ENCODE measurements at places on chromosomes 5 and 9.

DNA sequence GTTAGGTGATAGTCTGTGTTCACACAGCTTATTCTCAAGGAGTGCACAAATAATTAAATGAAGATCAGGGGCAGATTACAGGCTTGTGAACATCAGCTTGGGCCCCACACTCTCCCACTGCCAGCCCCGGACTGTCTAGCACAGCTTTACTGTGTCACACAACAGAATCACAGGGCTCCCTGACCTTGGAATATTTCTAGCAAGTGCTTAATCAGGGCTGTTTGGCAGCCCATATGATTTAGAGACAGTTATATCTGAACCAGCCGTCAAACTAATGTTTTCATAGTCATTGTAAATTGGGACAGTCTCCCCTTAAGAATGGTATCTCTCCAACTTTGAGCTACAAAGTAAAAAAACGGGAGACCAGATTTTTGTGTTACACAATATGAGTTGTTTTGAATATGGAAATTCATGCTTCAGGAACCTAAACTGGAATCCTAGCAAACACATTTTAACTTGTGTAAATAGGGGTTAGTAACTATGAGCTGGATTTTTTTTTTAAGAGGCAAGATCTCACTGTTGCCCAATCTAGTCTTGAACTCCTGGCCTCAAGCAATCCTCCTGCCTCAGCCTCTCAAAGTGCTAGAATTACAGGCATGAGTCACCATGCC lies 517.6 kb downstream of the BNC2 start:
- DNase-seq = no peak

DNA sequence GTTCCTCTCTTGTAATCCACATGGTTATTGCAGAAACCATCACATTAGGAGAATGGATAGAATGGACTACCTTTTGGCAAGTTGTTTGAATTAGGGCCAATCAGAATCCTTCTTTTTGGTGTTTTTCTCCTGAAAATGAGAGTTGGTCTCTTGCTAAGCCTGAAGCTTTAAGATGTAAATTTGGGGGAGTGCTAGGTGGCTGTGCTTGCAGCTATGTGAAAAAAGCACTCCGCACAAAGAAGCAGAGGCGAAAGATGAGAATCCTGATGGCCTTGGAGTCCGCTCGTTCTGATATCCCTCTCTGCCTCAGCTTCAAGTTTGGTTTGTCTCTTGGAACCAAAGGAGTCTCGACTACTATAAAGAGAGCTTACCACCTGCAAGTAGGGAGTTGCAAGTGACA lies 63.6 kb downstream of the INIP start:
- DNase-seq = no peak

- peak; percentile 44 for DNase-seq
These were observed 6.6 kb upstream of the FAM151B start for GRCh38 chr5:80481019-80481893.

GRCh38 chr5:168867241-168867640 lies 288.1 kb upstream of the PANK3 start:
- no peak for DNase-seq

GRCh38 chr5:12947379-12947778 lies 997.1 kb downstream of the DNAH5 start:
- DNase-seq = no peak

- peak; percentile 33 for DNase-seq
These were observed 3.6 kb upstream of the B4GALT1 start for GRCh38 chr9:33170464-33171415.

GRCh38 chr5:151952238-151952637 lies 27.6 kb upstream of the GLRA1 start:
- no peak for DNase-seq

GRCh38 chr5:5014586-5015235 lies 125.4 kb upstream of the ADAMTS16 start:
- DNase-seq = no peak

DNA sequence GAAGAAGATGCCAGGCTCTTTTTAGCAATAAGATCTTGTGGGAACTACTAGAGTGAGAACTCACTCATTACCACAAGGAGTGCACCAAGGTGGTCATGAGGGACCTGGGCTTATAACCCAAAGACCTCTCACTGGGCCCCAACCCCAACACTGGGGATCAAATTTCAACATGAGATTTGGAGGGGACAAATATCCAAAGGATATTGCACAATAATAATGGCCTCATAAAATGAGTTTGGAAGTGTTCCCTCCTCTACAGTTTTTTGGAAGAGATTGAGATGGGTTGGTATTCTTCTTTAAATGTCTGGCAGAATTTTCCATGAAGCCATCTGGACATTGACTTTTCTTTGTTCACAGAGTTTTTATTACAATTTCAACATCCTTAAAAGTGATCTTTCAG lies 38.0 kb upstream of the FAM120A start:
- DNase-seq = no peak

GRCh38 chr9:87282538-87282937 lies 215.1 kb upstream of the DAPK1 start:
- no peak for DNase-seq

- DNase-seq = no peak
These were observed 543.7 kb upstream of the TLE4 start for GRCh38 chr9:79028101-79028500.

GRCh38 chr9:87199278-87199677 lies 252.0 kb upstream of the GAS1 start:
- DNase-seq = no peak

DNA sequence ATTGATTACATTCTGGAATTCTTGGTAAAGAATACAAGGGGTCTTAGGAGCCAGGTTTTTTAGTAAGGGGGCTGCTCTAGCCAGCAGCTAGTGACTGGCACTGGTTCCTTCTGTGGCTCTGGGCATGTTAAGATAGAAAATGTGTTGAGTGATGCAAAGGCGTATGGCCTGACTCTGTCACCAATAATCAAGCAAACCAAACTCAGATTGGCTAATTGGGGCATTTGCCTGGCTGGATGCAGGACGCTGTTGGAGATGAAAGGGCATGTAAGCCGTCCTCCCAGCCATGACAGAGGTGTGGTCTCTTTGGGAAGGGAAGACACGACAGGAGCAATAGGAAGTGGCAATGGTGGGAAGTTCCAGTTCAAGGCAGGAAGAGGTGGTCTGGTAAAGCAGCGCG lies 87.6 kb upstream of the CTSL start:
- no peak for DNase-seq

DNA sequence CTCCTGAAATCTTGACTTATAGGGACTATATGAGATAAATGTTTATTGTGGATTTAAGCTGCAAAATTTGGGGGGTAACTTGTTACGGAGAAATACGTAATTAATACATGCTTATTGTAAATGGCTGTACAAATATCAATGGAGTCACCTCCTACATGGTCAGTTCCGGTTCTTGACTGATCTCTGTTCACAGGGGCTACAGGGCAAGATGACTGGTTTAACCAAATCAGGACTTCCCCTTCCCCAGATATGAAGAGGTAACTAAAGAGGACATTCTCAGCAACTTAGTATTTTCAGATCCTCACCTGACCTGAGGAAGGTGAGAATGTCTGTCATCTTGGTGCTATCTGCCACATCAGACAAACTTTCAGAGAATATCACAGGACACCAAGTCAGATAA lies 54.7 kb downstream of the PTCD2 start:
- DNase-seq = no peak

- DNase-seq = no peak
These were observed 147.4 kb downstream of the ACTBL2 start for GRCh38 chr5:57335092-57335660.

- DNase-seq = peak; percentile 89
These were observed 277.0 kb downstream of the SMARCA2 start for GRCh38 chr9:2291980-2292704.

GRCh38 chr5:68953231-68953874 lies 140.5 kb upstream of the SLC30A5 start:
- DNase-seq = no peak

DNA sequence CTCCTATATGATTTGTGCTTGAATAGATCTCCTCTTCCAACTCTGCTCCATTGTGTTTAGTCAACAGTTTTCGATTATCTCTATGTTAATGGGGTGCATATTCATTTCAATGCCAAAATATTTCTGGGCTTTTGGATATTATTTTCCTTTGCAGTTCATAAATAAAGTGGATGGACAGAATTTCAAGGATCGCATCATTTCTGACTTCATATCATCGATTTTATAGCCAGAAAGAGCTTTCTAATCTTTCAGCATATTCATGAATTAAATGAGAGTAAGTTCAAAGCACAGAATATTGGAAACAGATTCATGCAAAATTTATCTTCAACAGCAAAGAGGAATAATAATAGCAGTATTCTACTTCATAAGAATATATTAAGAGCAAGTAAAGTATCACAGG lies 60.0 kb upstream of the MINAR2 start:
- no peak for DNase-seq

DNA sequence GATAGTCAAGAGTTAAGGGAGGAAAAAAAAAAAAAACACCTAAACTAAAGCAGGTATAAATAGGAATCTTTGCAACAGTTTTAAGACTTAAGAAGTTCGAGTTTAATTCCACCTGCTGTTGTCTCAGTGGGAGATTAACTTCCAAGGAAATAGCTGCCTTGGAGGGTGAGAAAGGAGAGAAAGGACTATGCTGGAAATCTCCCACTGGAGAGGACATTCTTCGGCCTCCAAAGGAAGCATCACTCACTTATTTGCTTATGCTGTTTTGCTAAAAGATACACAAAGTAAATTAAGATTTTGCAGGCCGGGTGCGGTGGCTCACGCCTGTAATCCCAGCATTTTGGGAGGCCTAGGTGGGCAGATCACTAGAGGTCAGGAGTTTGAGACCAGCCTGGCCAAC lies 317.9 kb upstream of the MPDZ start:
- DNase-seq = no peak

DNA sequence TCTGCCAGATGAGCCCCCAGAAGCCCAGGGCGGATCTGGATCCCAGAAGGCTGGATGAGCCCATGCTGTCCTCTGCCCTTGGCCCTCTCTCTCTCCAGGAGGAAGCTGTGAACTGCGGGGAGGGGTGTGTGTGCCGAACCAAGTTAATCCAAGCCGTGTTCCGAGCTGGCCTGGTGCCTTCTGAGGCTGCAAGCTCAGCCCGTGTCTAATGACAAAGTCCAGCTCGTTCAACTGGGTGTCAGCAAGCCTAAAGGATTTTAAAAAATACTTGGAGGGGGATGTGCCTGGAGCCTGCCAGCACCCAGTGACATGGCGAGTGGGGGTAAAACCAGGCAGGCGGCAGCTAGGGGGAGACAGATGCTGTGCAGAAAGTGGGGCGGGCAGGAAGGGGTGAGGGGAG lies 8.0 kb downstream of the STC2 start:
- no peak for DNase-seq

GRCh38 chr5:32961059-32961415 lies 249.9 kb downstream of the NPR3 start:
- DNase-seq = no peak

DNA sequence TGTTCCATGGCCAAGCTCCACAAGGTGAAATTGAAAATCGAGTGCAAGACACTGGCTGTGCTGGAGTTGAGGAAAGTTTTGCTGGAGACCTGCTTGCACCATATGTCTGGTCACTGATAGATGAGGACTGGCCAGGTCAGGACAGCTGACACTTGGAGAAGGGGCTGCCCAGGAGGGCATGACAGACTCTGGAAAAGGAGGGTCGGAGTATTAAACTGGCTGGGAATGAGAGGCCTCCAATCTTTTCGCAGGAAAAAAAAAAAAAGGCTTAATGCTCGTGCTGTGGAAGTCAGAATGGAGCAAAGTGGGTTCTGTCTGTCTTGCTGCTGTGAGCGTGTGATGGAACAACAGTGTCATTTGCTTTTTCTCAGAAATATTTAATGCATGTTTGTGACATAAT lies 5.5 kb downstream of the TENT4A start:
- no peak for DNase-seq

- no peak for DNase-seq
These were observed 113.7 kb downstream of the KLHL3 start for GRCh38 chr5:137621861-137622823.

GRCh38 chr5:38202741-38203140 lies 55.6 kb upstream of the EGFLAM start:
- DNase-seq = no peak

GRCh38 chr9:21268347-21268657 lies 28.5 kb upstream of the IFNA14 start:
- DNase-seq = no peak

DNA sequence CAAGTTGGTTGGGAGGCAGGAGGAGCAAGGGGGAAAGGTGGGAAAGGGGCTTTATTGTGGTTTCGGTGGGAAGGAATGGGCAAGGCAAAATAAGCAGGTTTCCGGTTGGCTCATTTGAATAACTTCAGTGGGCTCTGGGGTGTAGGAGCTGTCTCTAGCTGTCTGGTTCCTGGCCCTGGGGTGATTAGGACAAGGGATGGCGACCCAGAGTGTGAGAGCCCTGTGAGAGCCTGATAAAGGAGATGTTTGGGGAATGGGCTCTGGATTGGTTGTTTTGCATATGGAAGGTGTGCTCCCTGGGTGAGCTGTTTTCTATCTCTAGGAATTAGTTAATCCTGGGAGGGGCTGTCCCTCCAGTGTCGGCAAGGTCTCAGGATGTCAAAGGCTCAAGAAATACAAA lies 15.4 kb downstream of the ANKRD34B start:
- no peak for DNase-seq

- DNase-seq = no peak
These were observed 128.3 kb upstream of the TBC1D2 start for GRCh38 chr9:98383758-98384157.

GRCh38 chr9:28747351-28747985 lies 1174.2 kb upstream of the C9orf72 start:
- peak; percentile 0 for DNase-seq

DNA sequence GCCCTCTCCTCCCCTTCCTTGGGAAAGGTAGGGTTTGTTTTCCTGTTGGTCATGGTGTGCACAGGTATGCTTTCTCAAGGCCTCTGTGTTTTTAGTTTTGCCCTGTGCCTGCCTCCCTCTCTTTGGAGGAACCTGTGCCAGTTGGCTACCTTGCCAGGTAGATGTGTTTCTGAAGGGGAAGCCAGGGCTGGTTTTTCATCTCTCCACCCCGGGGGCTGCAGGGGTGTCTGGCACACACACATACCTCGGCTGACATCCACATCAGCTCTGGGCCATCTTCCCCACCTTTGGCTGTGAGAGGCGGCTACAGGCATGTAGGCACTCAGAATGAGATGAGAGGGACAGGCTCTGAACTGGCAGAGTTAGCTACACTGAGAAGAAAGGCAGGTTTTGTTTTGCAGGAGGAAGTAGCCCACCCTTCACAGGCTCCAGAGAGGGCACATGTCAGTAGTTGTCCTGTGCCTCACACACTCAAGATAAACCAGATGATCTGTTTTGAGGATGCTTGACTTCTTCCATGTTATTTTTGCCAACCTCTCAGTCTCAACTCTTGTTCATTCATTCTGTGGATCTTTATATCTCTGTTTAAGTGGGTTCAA lies 9.7 kb downstream of the RGMB start:
- no peak for DNase-seq

All from SHP77 (cell line).